ENCODE measurements at places on chromosomes 16 and 17.

DNA sequence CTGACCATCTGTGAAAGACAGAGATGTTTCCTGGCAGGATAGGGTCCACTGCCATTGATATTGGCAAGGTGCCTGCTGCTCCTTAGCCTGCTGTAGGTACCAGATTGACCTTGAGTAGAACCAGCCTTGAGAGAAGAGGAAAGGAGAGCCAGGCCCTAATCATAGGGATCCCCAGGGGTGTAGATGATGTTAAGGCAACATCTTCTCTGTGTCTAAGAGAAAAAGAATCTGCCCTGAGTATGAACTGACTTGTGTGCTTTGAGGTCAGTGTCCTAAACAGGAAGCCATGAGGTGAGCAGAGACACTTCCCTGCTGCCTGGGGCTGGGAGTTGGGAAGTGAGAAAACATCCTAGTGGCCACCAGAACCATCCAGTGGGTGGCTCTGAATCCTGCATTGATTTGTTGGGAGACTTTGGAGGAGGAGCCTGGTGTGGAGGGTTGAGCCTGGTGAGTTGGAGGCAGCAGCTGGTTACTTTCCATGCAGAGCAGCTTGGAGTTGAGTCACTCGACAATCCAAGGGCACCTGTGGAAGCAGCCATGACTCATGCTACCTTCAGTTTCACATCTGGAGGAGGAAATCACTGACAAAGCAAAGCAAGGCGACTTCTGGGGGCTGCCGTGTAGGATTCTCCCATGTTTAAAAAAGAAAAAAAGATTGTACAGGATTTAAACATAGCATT is 47.8 kb downstream of the BMERB1 start:
- DNase-seq, result peak; percentile 17

- DNase-seq, result no peak
Measured at GRCh38 chr16:48206594-48207242, 37.4 kb upstream of the LONP2 start.

- DNase-seq, result no peak
Measured at GRCh38 chr16:14140923-14141322, 69.8 kb downstream of the MRTFB start.

GRCh38 chr17:74599448-74599939 is 7.4 kb upstream of the CD300LD start:
- no peak for DNase-seq

GRCh38 chr17:58411408-58411894 is 5.9 kb downstream of the RNF43 start:
- no peak for DNase-seq

DNA sequence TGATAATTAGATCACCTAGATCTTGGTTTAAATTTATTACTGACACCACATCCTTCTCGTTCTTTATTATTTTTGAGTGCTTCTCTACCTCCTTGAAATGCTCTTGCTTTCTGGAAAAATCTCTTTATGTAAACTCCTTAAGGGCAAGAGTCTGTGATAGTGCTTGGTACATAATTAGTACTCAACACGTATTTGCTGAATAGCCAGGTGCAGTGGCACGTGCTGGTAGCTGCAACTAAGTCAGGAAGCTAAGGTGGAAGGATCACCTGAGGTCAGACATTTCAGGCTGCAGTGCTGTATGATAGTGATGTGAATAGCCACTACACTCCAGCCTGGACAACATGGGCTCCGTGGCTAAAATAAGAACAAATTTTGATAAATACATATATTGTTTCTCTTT is 63.0 kb downstream of the PPM1E start:
- DNase-seq, result no peak

GRCh38 chr16:27311448-27311830 is 2.3 kb upstream of the IL4R start:
- no peak for DNase-seq

GRCh38 chr17:44191941-44192496 is 5.2 kb downstream of the TMUB2 start:
- no peak for DNase-seq

GRCh38 chr16:25097276-25097975 is 14.1 kb upstream of the LCMT1 start:
- no peak for DNase-seq

DNA sequence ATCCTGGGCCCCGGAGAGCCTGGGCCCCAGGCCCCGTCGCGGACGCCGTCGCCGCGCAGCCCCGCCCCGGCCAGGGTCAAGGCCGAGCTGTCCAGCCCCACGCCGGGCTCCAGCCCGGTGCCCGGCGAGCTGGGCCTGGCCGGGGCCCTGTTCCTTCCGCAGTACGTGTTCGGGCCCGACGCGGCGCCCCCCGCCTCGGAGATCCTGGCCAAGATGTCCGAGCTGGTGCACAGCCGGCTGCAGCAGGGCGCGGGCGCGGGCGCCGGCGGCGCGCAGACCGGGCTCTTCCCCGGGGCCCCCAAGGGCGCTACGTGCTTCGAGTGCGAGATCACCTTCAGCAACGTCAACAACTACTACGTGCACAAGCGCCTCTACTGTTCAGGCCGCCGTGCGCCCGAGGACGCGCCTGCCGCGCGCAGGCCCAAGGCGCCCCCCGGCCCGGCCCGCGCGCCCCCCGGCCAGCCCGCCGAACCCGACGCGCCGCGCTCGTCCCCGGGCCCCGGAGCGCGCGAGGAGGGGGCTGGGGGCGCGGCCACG is 36.8 kb upstream of the ZC3H18 start:
- no peak for DNase-seq

DNA sequence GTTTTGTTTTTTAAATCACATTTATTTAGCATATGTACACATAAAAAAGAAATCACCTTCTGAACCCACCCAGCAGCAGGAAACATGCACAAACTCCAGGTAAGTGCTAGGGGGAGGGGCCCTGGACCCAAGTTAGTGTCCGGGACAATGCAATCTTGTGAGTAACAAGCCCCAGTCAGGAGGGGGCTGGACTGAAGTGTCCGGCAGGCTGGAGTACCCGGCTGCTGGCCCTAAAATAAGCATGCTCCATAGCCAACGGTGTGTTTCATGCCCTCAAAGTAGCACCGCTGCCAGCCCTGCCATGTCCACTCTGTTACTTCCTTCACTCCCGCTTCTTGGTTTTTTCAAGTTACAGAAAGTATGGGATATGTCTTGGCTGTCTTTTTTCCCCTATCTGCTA is 102.1 kb downstream of the SPAG9 start:
- no peak for DNase-seq

DNA sequence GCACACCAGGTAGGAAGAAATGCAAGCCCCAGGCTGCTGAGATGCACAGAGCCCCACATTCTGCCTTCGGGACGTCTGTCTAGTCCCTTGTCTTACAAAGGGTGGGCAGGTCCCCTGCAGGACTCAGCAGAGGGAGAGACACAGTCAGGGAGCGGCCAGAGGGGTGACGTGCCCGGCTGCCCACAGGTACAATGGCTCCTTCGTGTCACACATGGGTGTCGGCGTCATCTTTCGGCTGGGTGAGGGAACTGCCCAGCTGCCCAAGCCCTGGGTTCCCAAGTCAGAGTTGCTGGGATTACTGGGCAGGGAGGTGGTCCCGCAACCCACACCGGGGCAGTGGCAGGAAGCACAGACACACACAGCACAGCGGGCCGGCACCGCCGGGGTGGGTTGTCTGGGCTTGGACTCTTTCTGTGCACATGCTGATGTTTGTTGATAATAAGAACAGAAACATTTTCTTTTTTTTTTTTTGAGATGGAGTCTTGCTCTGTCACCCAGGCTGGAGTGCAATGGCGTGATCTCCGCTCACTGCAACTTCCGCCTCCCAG is 80.6 kb downstream of the JPH3 start:
- DNase-seq, result no peak

GRCh38 chr16:29926711-29927052 is 656 bp upstream of the KCTD13 start:
- DNase-seq, result no peak

GRCh38 chr16:78735337-78735736 is 635.9 kb downstream of the WWOX start:
- DNase-seq, result no peak

DNA sequence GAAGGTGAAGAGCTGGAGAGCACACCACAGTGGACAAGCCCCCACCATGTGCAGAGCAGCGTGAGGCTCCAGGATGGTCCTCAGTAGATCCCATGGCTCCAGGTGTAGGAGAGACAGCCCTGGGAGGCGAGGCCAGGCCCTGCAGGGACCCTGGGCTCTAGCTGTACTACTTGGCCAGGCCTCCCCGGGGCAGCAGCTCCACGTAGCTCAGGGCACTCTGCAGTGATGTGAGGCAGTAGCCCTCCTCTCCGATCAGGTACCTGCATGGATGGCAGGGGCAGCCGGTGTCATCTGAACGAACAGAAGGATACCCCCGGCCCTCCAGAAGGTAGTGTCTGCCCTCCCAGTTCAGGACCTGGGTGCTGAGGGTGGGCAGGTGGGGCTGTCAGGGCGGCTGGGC is 6.2 kb upstream of the SPATA2L start:
- DNase-seq, result no peak

GRCh38 chr17:80868022-80868609 is 123.5 kb upstream of the CHMP6 start:
- no peak for DNase-seq

DNA sequence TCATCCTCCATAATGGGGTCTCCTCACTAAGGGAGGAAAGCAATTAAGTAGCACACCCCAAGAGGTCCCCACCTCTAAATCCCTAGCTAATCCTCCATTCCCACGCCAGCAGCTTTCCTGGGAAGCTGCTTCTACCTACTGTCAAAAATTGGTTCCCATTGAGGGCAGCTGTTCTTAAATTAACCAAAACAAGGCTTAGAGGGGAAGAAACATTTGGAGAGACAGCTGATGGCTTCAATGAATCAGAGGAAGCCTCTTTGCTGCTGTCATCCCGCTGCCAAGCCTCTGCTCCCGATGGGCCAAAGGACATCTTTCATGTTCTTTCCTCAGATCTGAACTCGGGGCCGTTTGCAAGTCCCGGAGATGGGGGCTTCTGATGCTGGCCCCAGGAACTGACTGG is 26.6 kb downstream of the AIPL1 start:
- DNase-seq, result no peak

Measured in activated CD4-positive, alpha-beta T cell treated with anti-CD3 and anti-CD28 coated beads, Interleukin-2, amount 50 U/mL, for 4 hours (primary cell).